ENCODE measurements at places on chromosomes 12 and 14.
A peak's percentile ranks its signal among the peaks of the same experiment; 100 is the strongest.

DNA sequence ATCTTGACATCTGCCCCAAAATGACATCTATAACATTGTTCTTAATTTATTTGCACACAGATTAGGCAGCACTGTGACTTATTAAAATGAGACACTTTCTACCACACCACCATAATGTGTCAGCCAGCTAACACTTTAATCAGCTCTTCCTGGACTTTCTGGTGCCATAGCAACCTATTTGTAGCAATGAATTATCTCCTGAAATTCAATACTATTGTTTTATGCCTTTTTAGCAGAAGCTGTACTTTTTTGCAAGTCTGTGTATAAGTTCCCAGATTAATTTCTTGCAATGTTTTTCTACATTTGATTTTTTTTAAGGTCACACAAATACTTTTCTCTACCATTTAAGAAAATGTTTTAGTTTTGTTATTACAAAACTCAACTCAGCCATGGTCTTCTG is 72.8 kb upstream of the SAV1 start:
- DNase-seq = no peak

GRCh38 chr14:101584055-101584859 is 23.0 kb downstream of the DIO3 start:
- no peak for DNase-seq

GRCh38 chr12:94167756-94168416 is 19.5 kb downstream of the PLXNC1 start:
- no peak for DNase-seq

GRCh38 chr12:68831272-68831671 is 23.3 kb downstream of the MDM2 start:
- no peak for DNase-seq

DNA sequence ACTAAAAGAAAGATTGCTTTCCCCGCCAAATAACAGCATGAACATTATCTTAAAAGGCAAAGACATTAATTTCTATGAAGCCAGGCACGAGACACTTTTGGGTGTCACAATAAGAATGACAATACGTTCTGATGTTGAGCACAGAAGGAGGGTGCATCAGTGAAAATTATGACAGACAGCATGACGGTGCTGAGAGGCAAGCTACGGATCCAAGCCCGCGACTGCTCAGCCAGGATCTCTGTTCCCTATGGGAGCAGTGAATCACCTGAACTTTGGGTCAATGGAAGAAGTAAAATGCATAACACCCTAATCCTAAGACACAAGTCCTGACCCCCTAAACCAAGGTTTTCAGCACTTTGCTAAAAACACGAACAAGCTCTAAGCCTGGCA is 51.7 kb downstream of the SLC25A47 start:
- DNase-seq = no peak

DNA sequence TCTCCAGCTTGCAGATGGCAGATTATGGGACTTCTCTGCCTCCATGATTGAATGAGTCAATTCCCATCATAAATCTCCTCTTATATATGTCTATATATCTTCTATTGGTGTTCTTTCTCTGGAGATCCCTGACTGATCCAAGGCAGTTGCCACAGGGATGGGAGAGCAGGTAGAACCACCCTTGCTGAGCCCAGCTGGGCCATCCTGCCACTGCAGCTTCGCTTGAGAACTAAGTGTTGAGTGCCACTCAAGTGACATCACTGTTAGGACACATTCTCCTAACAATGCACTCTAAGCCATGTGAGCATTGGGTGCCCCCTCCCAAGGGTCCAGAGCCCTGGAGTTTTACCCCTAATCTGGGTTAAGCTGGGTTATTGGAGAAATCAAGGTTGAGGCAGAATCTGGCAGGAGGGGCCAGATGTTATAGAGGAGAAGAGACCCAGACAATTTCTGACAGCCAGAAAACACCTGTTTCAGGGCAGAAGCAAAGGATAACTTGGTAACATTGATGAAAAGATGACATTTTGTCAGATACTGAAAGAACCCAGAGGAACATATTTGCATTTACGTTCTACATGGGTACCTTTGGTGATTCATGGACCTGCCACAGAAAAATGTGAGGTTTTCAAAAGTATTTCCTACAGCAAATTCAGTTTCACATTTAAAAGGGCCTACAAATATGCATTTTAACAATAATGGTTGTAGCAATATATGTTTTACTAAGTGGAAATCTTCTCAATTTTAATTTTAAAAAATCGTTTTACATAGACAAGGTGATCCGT is 57.2 kb upstream of the MAX start:
- DNase-seq = no peak

- DNase-seq = no peak
These were observed 58.9 kb upstream of the PLEKHG3 start for GRCh38 chr14:64645220-64645892.

- DNase-seq = no peak
These were observed 30.0 kb upstream of the WSCD2 start for GRCh38 chr12:108099073-108099472.

- no peak for DNase-seq
These were observed 10.4 kb upstream of the EID3 start for GRCh38 chr12:104292872-104293794.

DNA sequence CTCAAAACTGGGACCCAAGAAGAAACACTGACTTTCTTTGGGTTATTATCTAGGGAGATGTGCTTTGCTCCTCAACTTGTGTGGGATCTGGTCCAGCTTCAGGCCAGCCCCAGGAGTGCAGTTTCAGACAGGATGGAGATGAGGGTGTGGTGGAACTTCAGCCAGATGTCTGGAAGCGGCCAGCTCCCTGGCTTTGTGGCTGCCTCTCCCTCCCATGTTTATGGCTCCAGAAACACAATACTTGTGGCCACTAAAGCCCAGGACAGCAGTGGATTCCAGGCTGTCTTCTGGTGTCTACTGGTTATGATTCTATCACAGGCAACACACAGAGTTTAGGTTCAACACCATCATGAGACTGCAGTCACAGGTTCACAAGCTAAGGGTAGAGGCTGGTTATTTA is 44.2 kb upstream of the EMP1 start:
- DNase-seq = no peak

DNA sequence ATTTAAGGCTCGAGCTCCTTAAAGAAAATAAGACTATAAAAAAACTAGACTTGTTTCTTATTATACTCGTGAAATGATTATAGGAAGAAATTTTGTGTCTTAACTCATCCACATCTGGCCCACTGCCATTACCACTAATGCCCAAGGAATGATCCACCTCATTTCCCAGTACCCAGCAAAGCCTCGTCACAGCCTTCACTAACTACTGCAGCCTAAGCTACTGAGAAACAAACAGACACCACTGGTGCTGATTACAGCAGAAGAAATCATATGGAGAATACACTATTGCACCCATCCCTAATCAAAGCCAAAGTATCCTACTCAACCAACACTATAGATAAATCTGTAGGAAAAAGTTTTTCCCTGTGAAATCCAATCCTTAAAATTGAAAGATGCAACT is 205.3 kb upstream of the NAV3 start:
- DNase-seq = no peak

GRCh38 chr12:62963486-62964041 is 28.6 kb upstream of the PPM1H start:
- no peak for DNase-seq

DNA sequence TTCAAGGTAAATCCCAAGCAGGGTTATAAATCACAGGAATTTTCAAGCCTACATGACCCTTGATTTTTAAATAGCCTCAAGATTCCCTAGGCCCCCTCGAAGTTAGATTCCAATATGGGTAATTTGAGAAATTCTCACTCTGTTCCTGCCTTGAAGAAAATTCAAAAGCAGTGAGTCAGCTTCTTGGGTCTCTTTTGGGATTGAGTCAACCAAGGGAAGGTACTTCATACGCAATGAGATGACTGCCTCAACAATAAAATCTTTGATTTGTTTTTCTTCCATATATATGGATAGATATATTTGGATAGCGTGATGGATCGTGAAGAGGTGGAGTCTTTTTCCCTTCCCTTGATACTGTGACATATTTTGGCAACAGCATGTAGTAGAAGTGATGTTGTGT is 180.4 kb upstream of the ATP2B1 start:
- no peak for DNase-seq

GRCh38 chr14:94164685-94165431 is 9.3 kb upstream of the PPP4R4 start:
- no peak for DNase-seq

GRCh38 chr12:113058553-113058952 is 2.0 kb downstream of the DTX1 start:
- no peak for DNase-seq

DNA sequence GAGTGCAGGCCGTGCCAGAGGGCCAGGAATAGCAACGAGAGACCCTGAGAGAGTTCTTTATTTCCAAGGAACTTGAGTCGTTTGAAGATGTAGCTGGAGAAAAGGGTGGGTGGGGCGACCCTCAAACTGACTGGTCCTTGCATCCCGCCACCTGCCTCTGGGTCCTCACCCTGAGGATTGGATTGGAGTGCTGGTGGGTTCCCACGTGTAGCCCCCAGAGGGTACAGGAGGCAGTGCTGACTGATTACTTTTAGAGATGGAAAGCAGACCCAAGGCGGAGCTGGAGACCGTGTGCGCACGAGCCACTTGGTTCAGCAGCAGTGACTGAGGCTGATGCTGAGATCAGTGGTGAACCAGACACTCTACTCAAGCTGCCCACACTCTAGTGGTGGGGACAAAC is 6.9 kb downstream of the EMG1 start:
- no peak for DNase-seq

GRCh38 chr14:75418850-75419768 is 8.7 kb upstream of the JDP2 start:
- DNase-seq = peak; percentile 18

- DNase-seq = no peak
These were observed 11.4 kb downstream of the SCNN1A start for GRCh38 chr12:6364044-6364374.

- no peak for DNase-seq
These were observed 93.8 kb downstream of the PTPRB start for GRCh38 chr12:70543444-70543843.

DNA sequence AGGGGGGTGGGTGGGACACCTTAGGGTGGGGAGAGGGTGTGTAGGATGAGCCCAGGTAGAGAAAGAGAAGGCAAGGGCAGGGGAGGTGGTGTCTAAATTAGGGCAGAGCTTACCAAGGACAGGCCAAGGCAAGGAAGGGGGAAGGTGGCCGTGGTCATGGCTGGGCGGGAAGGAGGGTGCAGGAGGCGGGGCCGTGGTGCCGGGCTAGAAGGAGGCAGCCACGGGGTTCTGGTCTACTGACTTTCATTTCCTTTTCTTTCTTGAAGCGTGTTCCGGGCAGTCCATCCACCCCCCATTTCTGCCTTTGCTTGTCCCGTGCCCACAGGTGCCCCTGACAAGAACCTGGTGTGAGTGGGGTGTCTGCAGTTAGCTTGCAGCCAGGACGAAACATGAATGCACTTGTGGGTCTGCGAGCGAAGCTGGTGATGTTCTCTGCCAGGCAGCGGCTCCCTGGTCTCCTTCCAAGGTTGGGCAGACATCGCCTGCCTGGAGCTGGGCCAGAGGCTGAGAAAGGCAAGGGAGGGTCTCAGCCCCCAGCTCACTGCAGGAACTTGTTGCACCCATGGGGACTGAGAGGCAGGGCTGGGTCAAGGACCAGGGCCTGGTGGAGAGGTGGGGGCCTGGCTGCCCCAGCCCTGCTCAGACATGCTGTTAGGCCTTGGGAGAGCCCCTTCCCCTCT is 58.2 kb downstream of the KIF26A start:
- peak; percentile 4 for DNase-seq

DNA sequence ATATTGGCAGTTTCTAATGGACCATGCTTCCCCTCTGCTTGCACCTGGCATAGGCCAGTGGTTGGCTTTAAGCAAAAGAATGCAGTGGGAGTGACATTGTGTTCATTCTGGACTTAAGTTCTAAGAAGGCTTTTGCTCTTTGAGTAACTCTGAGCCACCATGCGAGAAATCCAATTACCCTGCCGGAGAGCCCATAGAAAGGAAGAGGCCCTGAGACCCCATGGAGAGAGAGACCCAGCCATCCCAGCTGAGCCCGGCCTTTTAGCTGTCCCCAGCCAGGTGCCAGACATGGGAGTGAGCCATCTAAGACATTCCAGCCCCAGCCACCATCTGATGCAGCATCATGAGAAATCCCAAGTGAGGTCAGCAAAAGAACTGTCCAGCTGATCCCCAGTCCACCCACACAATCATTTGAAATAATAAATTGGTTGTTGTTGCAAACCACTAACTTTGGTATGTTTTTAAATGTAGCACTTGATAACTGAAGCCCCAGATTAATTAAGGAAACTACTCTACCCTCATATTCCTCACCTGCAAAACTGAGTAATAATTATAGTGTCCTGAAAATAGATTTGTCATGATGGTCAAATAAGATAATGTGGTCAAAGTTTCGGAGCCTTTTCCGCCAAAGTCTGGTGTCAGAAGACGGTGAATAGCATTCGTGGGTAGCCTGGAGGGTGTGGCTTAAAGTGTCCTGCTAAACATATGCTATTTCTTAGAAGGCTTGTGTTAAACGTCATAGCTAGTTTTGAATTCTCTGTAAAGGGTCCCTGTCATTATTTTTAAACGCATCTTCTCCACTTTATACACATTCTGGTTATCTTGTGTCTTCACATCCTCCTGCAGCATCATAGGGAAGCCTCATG is 166.6 kb upstream of the PELI2 start:
- DNase-seq = no peak

DNA sequence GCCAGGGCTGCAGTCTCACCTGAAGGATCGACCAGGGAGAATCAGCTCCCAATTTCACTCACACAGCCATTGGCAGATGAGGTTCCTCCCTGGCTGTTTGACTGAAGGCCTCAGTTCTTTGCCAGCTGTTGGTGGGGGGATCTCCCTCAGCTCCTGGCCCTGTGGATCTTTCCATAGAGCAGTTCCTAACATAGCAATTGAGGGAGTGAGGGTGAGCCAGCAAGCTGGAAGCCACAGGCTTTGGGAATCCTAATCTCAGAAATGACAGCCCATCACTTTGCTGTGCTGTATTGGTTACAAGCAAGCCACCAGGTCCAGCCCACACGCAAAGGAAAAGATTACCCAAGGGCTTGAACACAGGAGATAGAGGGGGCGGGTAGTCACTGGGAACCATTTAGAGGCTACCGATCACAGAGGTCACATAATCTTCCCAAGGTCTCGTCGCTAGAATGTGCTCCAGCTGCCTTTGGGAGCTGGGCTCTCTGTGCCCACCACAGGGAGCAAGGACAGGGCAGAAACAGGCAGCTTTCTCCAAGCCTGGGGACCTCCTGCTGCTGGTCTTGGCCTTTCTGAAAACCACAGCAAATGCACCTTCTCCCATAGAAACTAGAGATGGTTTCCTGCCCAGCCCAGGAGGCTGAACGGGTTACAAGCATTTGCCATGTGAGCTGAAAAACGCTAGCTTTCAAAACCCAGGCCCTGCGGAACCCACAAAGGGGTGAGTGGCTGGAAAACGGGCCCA is 4.6 kb upstream of the OTUB2 start:
- DNase-seq = no peak

DNA sequence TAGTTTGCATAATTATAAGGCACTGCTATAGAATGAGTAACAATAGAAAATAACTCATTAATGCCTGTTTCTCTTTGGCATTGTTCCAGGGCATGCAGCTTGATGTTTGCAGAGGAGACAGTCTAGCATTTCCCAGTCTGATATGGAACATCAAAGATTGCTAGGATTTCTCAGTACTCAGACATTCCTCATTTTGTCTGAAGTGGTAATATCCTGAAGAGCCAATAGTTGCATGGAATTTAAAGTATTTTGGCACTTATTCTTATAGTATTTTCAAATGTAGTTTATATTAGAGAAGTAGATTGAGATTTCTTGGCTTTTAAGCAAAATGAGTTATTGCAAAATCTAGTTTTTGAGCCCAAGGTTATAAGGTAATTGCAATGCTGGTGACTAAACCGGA is 337.3 kb upstream of the E2F7 start:
- peak; percentile 89 for DNase-seq

Data from NCI-H1105 treated with DMSO at 0.1 percent for 48 hours (cell line).